ENCODE measurements at places on chromosomes 4 and X. TPM values are rescaled to one million over a fixed set of nuclear protein-coding genes. Genes with fewer than 3 reads are reported as not detected.
A peak's percentile ranks its signal among the peaks of the same experiment; 100 is the strongest.

Gene MYOZ2
- total RNA-seq = not detected

DNA sequence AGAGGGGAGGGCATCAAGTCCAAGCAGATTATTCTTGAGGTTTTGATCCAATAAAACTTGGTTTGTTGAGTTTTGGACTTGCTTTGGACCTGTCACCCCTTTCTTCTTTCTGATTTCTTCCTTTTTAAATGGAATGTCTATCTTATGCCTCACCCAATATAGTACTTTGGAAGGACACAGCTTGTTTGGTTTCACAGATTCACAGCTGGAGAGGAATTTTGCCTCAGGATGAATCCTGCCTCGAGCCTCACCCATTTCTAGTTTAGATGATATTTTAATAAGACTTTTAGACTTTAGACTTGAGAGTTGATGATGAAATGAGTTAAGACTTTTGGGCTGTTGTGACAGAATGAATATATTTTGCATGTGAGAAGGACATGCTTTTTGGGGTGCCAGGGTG, 136.9 kb upstream of the PDE5A start:
- no peaks in the 10 kb centered on the region for H3K4me1 ChIP-seq
- no peak overlapping the region for H3K27ac ChIP-seq
- no peak overlapping the region for H3K4me3 ChIP-seq
- H3K27me3 ChIP-seq = no peaks in the 10 kb centered on the region

Gene ATP2B3
- not detected for total RNA-seq

DNA sequence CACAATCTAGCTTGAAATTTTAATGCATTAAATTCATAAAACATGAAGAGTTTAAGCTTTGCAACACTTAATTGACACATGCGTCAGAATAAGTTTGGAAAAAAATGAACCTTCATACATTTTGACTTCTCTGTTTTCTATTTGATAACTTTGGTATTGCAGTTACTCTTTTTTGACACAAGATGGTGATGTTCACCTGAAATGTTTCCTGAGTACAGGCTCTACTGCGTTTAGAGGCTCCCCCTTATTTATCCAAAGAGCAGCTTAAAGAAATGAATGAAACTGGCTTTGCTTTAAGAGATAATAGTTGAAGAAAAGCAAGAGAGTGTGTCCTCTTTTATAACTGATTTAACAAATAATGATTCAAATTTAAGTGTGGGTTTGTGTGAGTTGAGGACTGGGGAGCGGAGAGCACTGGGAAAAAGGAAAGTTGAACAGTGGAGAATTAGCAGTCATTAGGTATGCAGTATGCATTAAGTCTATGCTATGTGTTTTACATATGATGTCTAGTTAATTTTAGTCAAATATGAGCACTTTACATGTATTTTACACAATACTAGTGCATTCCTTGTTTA, 180.6 kb upstream of the NUDT6 start:
- no peaks in the 10 kb centered on the region for H3K36me3 ChIP-seq
- H3K4me3 ChIP-seq = no peak overlapping the region
- H3K4me1 ChIP-seq = peaks cover 10% of the 10 kb centered on the region
- H3K27ac ChIP-seq = no peak overlapping the region
- DNase-seq = peak; percentile 65

DNA sequence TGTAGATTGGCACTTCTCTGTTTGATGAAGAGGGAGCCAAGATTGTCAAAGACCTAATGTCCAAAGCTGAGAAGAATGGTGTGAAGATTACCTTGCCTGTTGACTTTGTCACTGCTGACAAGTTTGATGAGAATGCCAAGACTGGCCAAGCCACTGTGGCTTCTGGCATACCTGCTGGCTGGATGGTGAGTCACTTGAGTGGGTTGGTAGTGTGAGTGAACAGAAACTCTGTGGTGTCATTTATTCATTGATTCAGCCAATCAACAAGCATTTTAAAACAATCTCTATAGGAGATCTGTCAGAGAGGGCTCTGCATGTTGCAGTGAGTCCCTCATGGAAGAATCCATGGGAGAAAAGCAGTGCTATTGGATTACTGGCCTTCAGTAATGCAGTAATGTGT, 16.3 kb downstream of the TAF9B start:
- H3K27ac ChIP-seq = peak overlapping the region; percentile 53
- H3K4me1 ChIP-seq = peaks cover 8% of the 10 kb centered on the region
- no peaks in the 10 kb centered on the region for H3K27me3 ChIP-seq
- no peak overlapping the region for H3K4me3 ChIP-seq

Gene TMPRSS11F
- total RNA-seq = not detected

Gene CTAG2
- not detected for total RNA-seq

DNA sequence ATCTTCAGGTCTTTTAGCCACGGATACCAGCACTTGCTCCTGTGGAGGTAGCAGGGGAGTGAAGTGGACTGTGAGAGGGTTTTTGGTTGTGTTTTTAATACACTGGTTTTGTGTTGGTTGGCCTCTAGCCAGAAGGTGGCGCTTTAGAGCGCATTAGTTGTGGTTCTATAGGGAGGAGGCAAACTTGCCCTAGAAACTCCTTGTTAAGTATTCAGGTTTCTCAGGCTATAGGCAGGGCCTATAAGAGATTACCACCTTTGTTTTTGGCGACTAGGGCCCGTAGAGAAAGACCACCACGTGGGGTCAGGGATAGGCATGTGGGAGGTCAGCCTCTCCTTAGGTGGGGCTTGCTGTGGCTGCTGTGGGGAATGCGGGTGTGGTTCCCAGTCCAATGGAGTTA, 221.6 kb upstream of the SPANXN4 start:
- no peaks in the 10 kb centered on the region for H3K4me1 ChIP-seq
- no peak overlapping the region for H3K4me3 ChIP-seq
- H3K27me3 ChIP-seq = no peaks in the 10 kb centered on the region
- no peak overlapping the region for H3K27ac ChIP-seq

Gene ARR3
- total RNA-seq = not detected

DNA sequence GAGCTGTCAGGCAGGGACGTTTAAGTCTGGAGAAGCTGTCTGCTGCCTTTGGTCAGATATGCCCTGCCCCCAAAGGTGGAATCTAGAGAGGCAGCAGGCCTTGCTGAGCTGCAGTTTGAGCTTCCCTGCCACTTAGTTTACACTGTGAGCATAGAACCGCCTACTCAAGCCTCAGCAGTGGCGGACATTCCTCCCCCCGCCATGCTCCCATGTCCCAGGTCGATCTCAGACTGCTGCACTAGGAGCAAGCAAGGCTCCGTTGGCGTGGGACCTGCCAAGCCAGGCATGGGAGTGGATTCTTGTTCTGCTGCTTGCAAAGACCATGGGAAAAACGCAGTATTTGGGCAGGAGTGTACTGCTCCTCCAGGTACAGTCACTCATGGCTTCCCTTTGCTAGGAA, 24.3 kb downstream of the PLK4 start:
- H3K36me3 ChIP-seq = no peaks in the 10 kb centered on the region
- H3K4me3 ChIP-seq = no peak overlapping the region
- no peaks in the 10 kb centered on the region for H3K4me1 ChIP-seq
- H3K27ac ChIP-seq = no peak overlapping the region
- H3K27me3 ChIP-seq = no peaks in the 10 kb centered on the region

DNA sequence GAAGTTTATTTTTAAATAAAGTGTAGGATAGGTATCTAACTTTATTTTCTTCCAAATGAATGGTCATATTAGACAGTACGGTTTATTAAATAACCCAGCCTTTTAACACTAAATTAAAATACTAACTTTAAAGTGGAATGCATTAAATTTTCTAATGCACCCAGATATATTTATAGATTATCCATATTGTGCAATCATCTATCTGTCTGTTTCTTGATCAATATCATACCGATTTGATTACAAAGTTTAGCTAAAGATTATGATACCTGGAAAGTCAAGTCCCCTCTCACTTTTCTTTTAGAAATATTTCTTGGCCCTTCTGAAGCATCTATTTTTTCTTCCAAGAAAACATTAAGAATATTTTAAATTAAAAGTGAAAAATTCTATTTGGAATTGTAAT, 124.3 kb upstream of the PDE5A start:
- no peak overlapping the region for H3K27ac ChIP-seq
- no peak for DNase-seq
- peaks cover 31% of the 10 kb centered on the region for H3K4me1 ChIP-seq
- no peaks in the 10 kb centered on the region for H3K27me3 ChIP-seq
- no peak overlapping the region for H3K4me3 ChIP-seq

- no peak overlapping the region for H3K4me3 ChIP-seq
- H3K36me3 ChIP-seq = no peaks in the 10 kb centered on the region
- H3K4me1 ChIP-seq = peaks cover 16% of the 10 kb centered on the region
- no peaks in the 10 kb centered on the region for H3K27me3 ChIP-seq
- no peak overlapping the region for H3K27ac ChIP-seq
- no peak for DNase-seq
These were observed 32.9 kb downstream of the CCKAR start for GRCh38 chr4:26457412-26457811.

DNA sequence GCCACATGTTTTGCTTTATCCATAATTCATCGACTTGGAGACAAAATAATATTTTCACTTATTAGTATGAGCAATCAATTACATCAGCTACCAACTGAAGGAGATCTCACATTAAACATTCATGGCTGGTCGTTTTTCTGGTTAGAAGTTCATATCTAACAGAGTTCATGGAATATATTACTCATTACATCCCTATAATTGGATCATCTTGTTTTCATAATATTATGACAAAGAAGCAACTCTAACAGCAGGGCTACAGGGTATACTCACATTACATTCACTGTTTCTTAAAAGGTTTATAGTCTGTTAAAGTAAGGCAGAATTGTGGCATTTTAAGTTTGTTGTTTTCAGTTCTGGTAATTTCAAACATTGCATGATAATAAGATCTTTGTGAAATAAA, 33.0 kb downstream of the GSTCD start:
- DNase-seq = peak; percentile 46
- H3K27ac ChIP-seq = no peak overlapping the region
- H3K36me3 ChIP-seq = no peaks in the 10 kb centered on the region
- no peaks in the 10 kb centered on the region for H3K27me3 ChIP-seq

Gene SLC10A6
- not detected for total RNA-seq

DNA sequence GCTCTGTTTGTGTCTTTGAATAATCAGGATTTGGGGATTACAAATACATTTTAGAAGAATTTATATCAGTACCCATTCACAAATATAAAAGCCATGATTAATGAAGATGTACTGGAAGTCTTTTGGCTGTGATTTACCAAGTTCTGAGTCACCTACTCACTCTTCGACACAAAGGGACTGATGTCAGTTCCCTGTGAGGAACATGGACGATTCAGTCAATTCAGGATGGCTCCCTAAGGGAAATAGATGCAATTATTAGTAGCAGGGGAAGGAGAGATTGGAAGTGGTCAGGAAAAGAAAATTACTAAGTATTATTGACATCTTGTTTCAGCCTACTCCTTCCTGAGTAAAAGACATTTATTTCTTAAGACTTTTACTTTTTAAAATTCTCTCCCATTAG, 550.7 kb upstream of the SLIT2 start:
- no peaks in the 10 kb centered on the region for H3K27me3 ChIP-seq
- H3K27ac ChIP-seq = no peak overlapping the region
- peak; percentile 44 for DNase-seq
- peaks cover 7% of the 10 kb centered on the region for H3K4me1 ChIP-seq

GRCh38 chrX:109485470-109486340, 3.8 kb upstream of the GUCY2F start:
- no peak overlapping the region for H3K4me3 ChIP-seq
- H3K36me3 ChIP-seq = no peaks in the 10 kb centered on the region
- peak; percentile 69 for DNase-seq
- no peaks in the 10 kb centered on the region for H3K4me1 ChIP-seq
- no peak overlapping the region for H3K27ac ChIP-seq

DNA sequence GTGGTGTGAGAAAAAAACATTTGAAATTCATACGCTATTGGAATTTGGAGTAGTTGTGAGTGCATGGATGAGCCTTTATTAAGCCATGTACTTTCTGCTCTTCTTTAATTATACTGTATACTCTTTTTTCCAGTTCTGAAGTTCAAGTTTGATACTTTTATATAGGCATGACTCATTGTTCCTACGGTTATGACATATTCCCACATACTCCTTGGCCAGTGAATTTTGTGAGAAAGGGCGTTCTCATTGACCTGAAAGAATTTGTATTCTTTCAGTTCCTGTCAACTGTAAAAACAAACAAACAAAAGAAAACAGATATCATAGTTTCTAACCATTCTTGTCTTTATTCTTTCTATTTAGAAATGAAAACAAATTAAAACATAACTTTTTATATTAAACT, 407.3 kb downstream of the MAPK10 start:
- no peak overlapping the region for H3K4me3 ChIP-seq
- DNase-seq = peak; percentile 72
- peak overlapping the region; percentile 57 for H3K27ac ChIP-seq
- H3K27me3 ChIP-seq = no peaks in the 10 kb centered on the region
- no peaks in the 10 kb centered on the region for H3K36me3 ChIP-seq

- no peak for DNase-seq
- no peaks in the 10 kb centered on the region for H3K36me3 ChIP-seq
- H3K27me3 ChIP-seq = no peaks in the 10 kb centered on the region
- peaks cover 12% of the 10 kb centered on the region for H3K4me1 ChIP-seq
- H3K27ac ChIP-seq = no peak overlapping the region
- H3K4me3 ChIP-seq = no peak overlapping the region
These were observed 2.5 kb downstream of the OCIAD2 start for GRCh38 chr4:48904101-48904500.

GRCh38 chr4:48290146-48290772, 20.6 kb upstream of the TEC start:
- no peaks in the 10 kb centered on the region for H3K36me3 ChIP-seq
- H3K4me3 ChIP-seq = no peak overlapping the region
- H3K27me3 ChIP-seq = 0 out of 2 replicates have a peak, but pooled peaks cover 5% of the 10 kb centered on the region
- 0 out of 2 replicates have a peak, but pooled peaks cover under 1% of the 10 kb centered on the region for H3K4me1 ChIP-seq
- H3K27ac ChIP-seq = no peak overlapping the region

DNA sequence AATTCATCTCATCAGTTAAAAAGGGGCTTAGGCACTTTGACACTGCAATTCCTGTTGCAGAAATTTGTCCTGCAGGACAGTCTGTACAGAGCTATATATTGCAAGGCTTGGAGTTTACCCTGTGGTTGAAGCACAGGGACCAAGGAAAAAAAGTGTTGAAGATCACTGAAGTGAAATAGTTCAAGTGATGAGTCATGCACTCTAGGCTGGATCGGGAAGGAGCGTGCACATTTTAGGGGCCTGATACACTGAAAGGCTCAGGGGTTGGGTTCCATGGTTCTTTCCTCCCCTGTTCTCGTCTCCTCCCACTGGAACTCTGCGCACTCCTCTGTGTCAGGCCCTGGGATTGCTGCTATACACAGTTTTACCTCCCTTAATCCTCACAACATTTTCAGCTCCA, 104.9 kb upstream of the ARMCX2 start:
- H3K36me3 ChIP-seq = no peaks in the 10 kb centered on the region
- no peaks in the 10 kb centered on the region for H3K4me1 ChIP-seq
- H3K27ac ChIP-seq = no peak overlapping the region
- DNase-seq = peak; percentile 34
- no peak overlapping the region for H3K4me3 ChIP-seq
- H3K27me3 ChIP-seq = no peaks in the 10 kb centered on the region

Data from GM23248 (cell line).